ENCODE measurements at places on chromosomes 6 and 20.
A peak's percentile ranks its signal among the peaks of the same experiment; 100 is the strongest.

- peak; percentile 92 for DNase-seq
Observed at GRCh38 chr6:31462964-31463870, 34.7 kb upstream of the MICB start.

GRCh38 chr20:32028647-32029372, 18.6 kb downstream of the CCM2L start:
- no peak for DNase-seq

DNA sequence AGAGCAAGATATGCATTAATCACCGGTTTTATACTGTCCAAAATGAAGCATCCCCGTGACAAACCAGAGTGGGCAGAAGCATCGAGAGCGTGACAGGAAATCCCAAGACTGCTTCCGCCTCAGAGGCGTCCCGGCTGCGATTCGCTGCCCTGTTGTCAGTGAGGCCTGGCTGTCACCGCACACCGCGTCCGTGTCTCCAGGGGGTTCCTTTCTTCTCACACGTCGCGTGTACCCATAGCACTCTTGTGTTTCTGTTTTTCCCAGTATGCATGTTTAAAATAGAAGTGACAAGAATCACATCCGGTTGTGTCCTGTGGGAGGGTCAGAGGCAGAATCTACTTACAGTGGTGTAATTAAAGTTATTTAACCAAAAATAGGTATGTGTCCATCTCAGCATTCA, 8.3 kb upstream of the ADRM1 start:
- no peak for DNase-seq

- no peak for DNase-seq
Observed at GRCh38 chr6:52254731-52255378, 10.6 kb upstream of the IL17F start.

DNA sequence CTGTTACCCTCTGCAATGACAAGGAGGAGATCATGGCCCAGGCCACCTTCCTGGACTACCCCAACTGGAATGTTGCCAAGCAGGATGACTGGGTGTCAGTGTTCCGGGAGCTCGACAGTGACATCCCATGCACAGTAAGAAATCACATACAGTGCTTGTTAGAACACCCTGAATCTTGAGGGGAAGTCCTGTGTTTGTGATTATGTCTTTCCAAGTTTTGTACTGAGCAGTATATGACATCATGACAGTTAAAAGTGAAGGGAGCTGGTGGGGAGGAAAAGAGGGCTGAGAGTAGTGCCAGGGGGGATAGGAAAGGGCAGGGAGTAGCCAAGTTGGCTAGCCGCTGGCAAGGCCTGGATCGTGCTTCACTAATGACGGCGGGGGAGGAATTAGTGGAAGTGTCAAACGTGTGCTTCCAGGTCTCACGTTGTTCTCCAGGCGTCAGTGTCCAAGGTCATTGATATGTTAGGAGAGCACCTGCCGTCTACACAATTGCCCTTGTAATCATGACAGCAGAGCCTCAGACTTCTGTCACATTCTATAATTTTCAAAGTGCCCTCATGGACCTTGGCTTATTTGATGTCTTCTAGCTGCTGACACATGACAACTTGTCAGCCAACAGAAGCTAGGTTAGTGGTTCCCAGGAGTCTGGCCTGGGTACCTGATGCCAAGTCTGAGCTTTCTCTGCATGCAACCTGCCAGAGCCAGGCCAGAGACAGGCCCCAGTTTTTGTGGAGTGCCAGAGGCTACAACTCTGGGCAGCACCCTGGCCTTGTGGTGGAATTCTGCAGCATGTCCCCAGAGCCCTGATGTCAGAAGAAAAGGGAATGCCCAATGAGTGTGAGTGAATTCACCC, 18.8 kb downstream of the CFAP61 start:
- DNase-seq = no peak

DNA sequence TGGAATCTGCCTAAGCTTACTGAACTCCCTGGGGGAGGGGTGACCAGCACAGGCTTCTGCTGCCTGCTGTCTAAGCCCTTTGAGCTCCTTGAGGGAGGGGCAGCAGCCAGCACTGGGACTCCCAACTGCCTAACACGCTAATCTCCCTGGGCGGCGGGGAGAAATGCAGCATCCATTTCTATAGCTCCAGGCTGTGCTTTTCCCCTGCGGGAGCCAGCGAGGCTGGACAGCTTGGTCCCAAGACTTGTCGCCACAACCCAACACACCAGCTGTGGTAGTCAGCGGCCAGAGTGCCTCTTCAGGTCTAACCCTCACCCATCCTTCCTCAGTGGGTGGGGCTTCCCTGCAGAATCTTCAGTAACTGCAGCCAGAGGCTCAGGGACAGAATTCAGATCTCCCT, 64.6 kb downstream of the VGLL2 start:
- DNase-seq = no peak

DNA sequence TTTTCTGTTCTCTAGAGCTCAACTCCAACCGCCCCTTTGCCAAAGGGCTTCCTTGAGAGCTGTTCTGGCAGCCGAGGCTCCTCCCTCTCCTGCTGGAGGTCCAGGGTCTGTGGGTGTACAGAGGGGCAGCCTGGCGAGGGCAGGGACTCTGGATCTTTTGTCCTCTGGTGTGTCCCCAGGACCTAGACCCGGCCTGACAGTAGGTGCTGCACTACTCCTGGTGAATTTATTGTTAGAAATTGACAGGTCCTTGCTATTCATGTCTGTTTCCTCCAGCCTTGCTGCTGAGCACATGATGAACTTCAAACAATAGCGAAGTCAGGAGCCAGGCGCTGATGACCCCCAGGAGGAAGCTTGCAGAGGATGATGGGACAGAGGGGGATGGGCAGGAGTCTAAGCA, 234.7 kb upstream of the SULF2 start:
- DNase-seq = no peak

GRCh38 chr6:355373-356208, 36.0 kb upstream of the IRF4 start:
- no peak for DNase-seq

GRCh38 chr6:113017353-113017752, 670.2 kb downstream of the RFPL4B start:
- no peak for DNase-seq

- DNase-seq = no peak
Observed at GRCh38 chr20:23857962-23858595, 21.5 kb downstream of the CST5 start.

Measured in tibial artery (tissue), 4 donors.